IPS DF 6.9 (cell line): ENCODE measurements at places on chromosomes 7 and 10.

- H3K4me3 ChIP-seq = no peak overlapping the region
- no peaks in the 10 kb centered on the region; the same call in 1 of the 2 replicates for H3K27me3 ChIP-seq
- H3K27ac ChIP-seq = no peak overlapping the region
- no peaks in the 10 kb centered on the region for H3K4me1 ChIP-seq
- H3K36me3 ChIP-seq = no peaks in the 10 kb centered on the region
- DNase-seq = no peak
Measured at GRCh38 chr10:44240584-44241205, 144.2 kb downstream of the CXCL12 start.

- no peak overlapping the region for H3K27ac ChIP-seq
- H3K36me3 ChIP-seq = no peaks in the 10 kb centered on the region
- H3K4me3 ChIP-seq = no peak overlapping the region
- H3K4me1 ChIP-seq = no peaks in the 10 kb centered on the region; the same call in 1 of the 2 replicates
Measured at GRCh38 chr10:98170249-98171117, 36.0 kb downstream of the R3HCC1L start.

GRCh38 chr10:24435374-24435773, 226.4 kb downstream of the KIAA1217 start:
- no peak for DNase-seq
- H3K4me3 ChIP-seq = no peak overlapping the region
- H3K27me3 ChIP-seq = no peaks in the 10 kb centered on the region
- no peaks in the 10 kb centered on the region for H3K36me3 ChIP-seq
- no peak overlapping the region for H3K27ac ChIP-seq

- DNase-seq = no peak
- no peak overlapping the region for H3K27ac ChIP-seq
- peaks cover 2% of the 10 kb centered on the region; the same call in 1 of the 2 replicates for H3K4me1 ChIP-seq
Measured at GRCh38 chr7:118867860-118868259, 643.4 kb downstream of the ANKRD7 start.

GRCh38 chr7:46604241-46604661, 683.2 kb upstream of the IGFBP3 start:
- no peaks in the 10 kb centered on the region for H3K27me3 ChIP-seq
- H3K4me1 ChIP-seq = no peaks in the 10 kb centered on the region
- no peaks in the 10 kb centered on the region for H3K36me3 ChIP-seq
- H3K27ac ChIP-seq = no peak overlapping the region
- DNase-seq = no peak

GRCh38 chr10:118207470-118208007, 134.6 kb downstream of the FAM204A start:
- no peaks in the 10 kb centered on the region; the same call in 1 of the 2 replicates for H3K27me3 ChIP-seq
- H3K36me3 ChIP-seq = no peaks in the 10 kb centered on the region
- DNase-seq = no peak
- no peak overlapping the region for H3K27ac ChIP-seq
- peaks cover 4% of the 10 kb centered on the region; the same call in 1 of the 2 replicates for H3K4me1 ChIP-seq

DNA sequence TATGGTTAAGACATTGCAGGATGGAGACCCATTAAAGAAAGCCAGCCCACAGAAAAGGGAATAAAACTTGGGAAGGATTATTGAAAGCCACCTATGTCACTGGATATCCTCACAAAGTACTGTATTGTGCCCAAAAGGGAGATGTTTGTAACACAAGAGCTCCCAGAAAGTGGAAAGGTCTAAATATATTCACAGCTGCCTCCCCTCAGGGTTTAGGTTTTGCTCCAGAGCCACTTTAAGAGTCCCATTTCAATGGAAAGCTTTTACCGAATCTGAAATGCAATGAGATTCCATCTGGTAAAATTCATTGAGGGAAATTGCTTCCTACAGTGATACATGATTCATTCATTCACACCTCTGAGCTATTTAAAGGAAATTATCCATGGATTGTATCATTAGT, 176.4 kb downstream of the XPNPEP1 start:
- no peaks in the 10 kb centered on the region for H3K36me3 ChIP-seq
- no peaks in the 10 kb centered on the region for H3K4me1 ChIP-seq
- DNase-seq = no peak
- no peak overlapping the region for H3K27ac ChIP-seq
- H3K27me3 ChIP-seq = no peaks in the 10 kb centered on the region
- no peak overlapping the region for H3K4me3 ChIP-seq

GRCh38 chr7:130884437-130885417, 150.7 kb upstream of the KLF14 start:
- no peaks in the 10 kb centered on the region for H3K36me3 ChIP-seq
- no peaks in the 10 kb centered on the region for H3K27me3 ChIP-seq
- H3K4me1 ChIP-seq = 0 out of 2 replicates have a peak, but pooled peaks cover 1% of the 10 kb centered on the region
- DNase-seq = no peak
- H3K4me3 ChIP-seq = no peak overlapping the region

DNA sequence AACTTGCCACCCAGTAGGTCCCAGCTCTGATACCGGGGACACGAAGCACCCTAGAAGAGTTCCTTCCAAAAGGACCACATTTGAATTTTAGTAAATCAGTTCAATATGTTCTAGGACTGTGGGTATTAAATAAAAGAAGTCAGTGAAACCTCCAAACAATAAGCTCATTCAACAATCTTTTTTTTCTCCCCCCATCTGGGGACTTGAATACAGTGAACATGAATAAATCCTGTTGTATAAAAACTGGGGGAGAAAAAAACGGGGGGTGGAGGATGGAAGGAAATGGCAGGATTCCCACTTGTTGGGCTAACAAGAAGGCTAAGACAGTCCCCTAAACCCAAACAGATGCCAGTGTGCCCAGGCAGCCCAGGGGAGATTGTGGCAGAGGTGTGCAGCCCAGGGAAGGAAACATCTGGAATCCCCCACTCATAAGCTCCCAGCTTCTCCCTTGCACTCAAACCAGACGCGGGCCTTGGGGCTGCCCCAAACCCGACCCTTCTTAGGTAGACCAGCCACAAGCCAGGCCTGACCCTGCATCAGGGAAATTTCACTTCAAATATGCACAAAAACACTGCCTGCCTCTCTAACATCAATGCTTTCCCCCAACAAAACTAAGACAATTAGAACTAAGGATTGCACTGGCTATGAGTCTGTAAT, 8.8 kb downstream of the AFAP1L2 start:
- no peak for DNase-seq
- peaks cover 2% of the 10 kb centered on the region; the same call in 1 of the 2 replicates for H3K4me1 ChIP-seq
- no peaks in the 10 kb centered on the region for H3K27me3 ChIP-seq
- no peak overlapping the region for H3K4me3 ChIP-seq

DNA sequence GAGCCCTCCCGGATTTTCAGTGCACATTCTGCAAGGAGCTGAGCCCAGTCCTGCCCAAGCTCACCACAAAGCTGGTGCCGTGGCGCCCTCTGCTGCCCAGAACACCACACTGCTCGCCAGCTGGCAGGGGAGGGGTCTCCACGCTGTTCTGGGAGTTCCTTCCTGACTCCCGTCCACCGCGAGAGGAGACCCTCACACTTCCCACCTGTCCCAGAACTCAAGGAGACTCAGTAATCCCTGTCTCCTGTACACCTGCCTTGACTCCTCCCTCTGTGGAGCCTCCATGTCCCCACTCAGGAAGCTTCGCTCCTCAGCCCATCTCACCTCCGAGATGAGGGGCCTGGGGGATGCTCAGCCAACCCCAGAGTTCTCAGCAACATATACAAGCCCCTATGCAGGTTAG, 11.3 kb downstream of the C10orf105 start:
- H3K27ac ChIP-seq = no peak overlapping the region
- DNase-seq = peak; percentile 67
- H3K4me1 ChIP-seq = 0 out of 2 replicates have a peak, but pooled peaks cover under 1% of the 10 kb centered on the region
- no peaks in the 10 kb centered on the region for H3K27me3 ChIP-seq
- no peaks in the 10 kb centered on the region for H3K36me3 ChIP-seq

- no peak overlapping the region for H3K27ac ChIP-seq
- H3K4me3 ChIP-seq = no peak overlapping the region
- H3K4me1 ChIP-seq = no peaks in the 10 kb centered on the region
- no peaks in the 10 kb centered on the region for H3K27me3 ChIP-seq
Measured at GRCh38 chr7:141593134-141593533, 41.9 kb downstream of the AGK start.

DNA sequence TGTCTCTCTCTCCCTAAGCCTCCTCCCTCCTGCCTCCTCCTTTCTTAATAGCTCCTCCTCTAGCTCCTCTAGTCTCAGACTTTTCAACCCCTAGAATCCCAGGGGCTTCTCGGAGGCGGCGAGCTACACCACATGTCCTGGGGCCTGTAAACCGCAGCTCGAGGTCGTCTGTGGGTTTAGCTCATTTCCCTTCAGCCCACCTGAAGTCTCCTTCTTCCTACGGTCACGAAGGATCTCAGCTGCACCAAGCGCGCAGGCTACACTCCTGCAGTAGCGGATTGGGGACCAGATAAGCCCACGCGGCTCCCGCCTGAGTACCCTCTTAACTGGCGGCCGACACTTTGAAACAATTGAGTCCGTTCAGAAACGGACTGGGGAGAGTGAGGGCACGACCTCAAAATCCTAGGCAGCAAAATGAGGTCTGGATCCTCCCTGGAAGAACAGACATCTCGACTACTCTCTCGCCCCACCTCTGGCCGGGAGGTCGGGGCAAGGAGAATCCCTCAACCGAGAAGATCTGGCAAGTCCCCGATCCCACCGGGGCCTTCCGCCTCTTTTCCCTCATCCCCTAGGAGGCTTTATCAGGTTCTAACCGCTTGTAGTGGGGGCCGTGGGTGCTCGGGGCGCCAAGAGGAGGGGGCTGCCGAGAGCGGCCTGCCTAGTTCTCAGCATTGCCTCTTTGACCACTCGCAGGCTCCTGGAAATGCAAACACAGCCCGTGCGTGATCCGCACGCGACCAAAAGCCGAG, 1.3 kb upstream of the SORCS3 start:
- peaks cover 39% of the 10 kb centered on the region; the same call in 1 of the 2 replicates for H3K27me3 ChIP-seq
- no peaks in the 10 kb centered on the region for H3K4me1 ChIP-seq
- DNase-seq = no peak

GRCh38 chr7:83882551-83882950, 233.6 kb upstream of the SEMA3E start:
- H3K4me1 ChIP-seq = no peaks in the 10 kb centered on the region
- no peak overlapping the region for H3K4me3 ChIP-seq
- no peak overlapping the region for H3K27ac ChIP-seq
- H3K36me3 ChIP-seq = no peaks in the 10 kb centered on the region
- DNase-seq = no peak

DNA sequence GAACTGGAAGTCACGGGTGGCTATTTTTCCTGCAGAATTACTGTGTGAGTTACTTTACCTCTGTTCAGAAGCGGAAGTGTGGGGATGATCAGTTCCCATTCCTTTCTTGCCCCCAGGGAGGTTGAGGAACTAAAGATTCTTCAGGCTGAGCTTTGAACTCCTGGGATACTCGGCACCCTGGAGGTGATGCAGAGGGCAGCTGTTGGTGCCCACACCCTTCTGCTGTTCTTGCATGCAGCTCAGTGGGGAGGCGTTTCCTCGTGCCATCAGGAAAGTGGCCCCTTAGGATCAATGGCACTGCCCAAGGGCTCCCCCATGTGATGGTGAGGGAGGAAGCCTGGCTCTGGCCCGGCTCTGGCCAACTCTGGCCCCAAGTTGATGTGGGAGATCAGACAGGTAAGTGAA, 44.7 kb upstream of the MXI1 start:
- peaks cover 39% of the 10 kb centered on the region for H3K27me3 ChIP-seq
- no peak for DNase-seq
- H3K27ac ChIP-seq = no peak overlapping the region
- no peaks in the 10 kb centered on the region for H3K4me1 ChIP-seq

- no peaks in the 10 kb centered on the region for H3K36me3 ChIP-seq
- 0 out of 2 replicates have a peak, but pooled peaks cover 1% of the 10 kb centered on the region for H3K4me1 ChIP-seq
- no peak for DNase-seq
- H3K27me3 ChIP-seq = no peaks in the 10 kb centered on the region
Measured at GRCh38 chr10:102813734-102814452, 23.3 kb downstream of the CYP17A1 start.

- no peak overlapping the region for H3K4me3 ChIP-seq
- H3K4me1 ChIP-seq = no peaks in the 10 kb centered on the region
- DNase-seq = no peak
Measured at GRCh38 chr7:108637049-108637621, 67.5 kb downstream of the DNAJB9 start.

DNA sequence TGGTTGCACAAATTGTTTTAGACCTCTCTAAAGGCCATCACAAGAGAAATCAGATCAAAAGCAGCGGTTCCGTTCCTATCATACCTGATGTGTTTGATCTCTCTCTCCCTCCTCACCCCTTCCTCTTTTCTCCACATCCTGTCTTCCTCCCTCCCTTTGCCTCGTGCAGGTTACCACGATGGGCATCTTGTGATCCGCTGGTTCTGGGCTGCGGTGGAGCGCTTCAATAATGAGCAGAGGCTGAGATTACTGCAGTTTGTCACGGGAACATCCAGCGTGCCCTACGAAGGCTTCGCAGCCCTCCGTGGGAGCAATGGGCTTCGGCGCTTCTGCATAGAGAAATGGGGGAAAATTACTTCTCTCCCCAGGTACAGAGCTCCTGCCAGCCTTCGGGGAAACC, 28.5 kb upstream of the STK17A start:
- no peaks in the 10 kb centered on the region for H3K27me3 ChIP-seq
- no peak overlapping the region for H3K27ac ChIP-seq
- H3K4me3 ChIP-seq = no peak overlapping the region
- DNase-seq = no peak

- H3K4me3 ChIP-seq = no peak overlapping the region
- no peaks in the 10 kb centered on the region for H3K4me1 ChIP-seq
- H3K27ac ChIP-seq = no peak overlapping the region
Measured at GRCh38 chr7:139732471-139733167, 45.2 kb downstream of the HIPK2 start.

DNA sequence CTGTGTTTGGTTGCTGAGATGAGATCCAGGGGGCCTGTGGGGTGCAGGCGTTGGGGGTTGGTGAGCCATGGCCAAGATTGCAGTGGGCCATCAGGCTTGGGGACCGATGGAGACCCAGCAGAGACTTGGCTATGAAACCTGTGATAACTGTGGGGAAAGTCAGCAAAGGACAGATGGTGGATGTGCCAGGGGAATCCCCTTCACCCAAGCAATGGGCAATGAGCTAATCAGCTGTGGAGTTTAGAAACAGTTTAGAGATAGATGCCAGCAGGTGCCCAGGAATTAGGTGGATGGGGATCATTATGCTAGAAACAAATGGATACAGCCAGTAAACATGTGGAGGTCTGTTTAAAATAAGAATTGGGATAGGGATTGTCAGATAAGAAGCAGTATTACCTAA, 151.4 kb upstream of the FERD3L start:
- no peaks in the 10 kb centered on the region for H3K27me3 ChIP-seq
- H3K27ac ChIP-seq = no peak overlapping the region
- H3K4me3 ChIP-seq = no peak overlapping the region
- no peaks in the 10 kb centered on the region for H3K4me1 ChIP-seq
- no peaks in the 10 kb centered on the region for H3K36me3 ChIP-seq

GRCh38 chr7:121544238-121544637, 148.1 kb upstream of the FAM3C start:
- no peaks in the 10 kb centered on the region; the same call in 1 of the 2 replicates for H3K36me3 ChIP-seq
- no peaks in the 10 kb centered on the region for H3K27me3 ChIP-seq
- no peak overlapping the region for H3K27ac ChIP-seq
- H3K4me1 ChIP-seq = no peaks in the 10 kb centered on the region
- no peak for DNase-seq

DNA sequence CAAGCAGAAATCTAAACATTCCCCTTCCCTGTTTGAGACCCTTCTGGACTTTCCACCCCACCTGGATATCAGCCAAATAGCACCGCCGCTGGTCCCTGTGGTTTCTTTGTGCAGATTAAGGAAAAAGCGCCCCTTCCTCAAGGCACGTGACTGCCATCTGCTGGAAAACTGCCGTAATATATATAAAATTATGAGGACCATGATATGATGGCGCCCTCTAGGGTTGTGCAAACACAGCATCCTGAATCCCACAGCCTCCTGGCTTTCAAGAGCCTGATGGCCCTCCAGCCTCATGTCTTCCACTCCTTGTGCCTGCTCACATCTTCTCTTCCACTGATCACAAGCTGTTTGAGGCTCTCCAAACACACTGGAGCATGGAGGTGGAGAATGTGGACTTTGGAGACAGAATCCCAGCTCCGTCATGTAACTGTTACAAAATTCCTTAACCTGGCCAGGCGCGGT, 121.3 kb downstream of the MYL10 start:
- H3K27me3 ChIP-seq = no peaks in the 10 kb centered on the region
- H3K36me3 ChIP-seq = no peaks in the 10 kb centered on the region
- peak; percentile 86 for DNase-seq
- H3K4me1 ChIP-seq = peaks cover 2% of the 10 kb centered on the region
